ENCODE measurements at places on chromosomes 1 and 21.
A peak's percentile ranks its signal among the peaks of the same experiment; 100 is the strongest.

- DNase-seq, result no peak
Observed at GRCh38 chr1:221729771-221730330, 12.0 kb downstream of the DUSP10 start.

DNA sequence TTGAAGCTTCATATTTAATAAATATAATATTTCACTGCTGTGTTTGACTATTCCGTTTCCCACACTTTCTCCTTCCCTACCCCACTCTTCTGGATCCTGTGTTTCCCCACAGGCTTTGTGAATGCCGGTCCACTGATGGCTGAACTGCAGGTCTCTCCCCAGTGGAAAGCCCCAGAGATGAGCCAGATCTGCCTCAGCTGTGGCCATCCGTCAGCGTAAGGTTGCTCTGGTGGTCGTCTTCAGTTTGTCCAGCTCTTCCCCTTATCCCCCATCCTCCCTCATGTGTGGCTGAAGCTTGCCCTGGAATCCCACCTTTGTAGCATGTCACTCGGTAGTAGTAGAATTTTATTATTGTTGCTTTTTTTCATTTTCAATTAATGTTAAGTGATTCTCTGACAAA is 11.4 kb downstream of the SMAP2 start:
- DNase-seq, result no peak

- DNase-seq, result no peak
Observed at GRCh38 chr1:91787919-91788318, 98.0 kb downstream of the TGFBR3 start.

DNA sequence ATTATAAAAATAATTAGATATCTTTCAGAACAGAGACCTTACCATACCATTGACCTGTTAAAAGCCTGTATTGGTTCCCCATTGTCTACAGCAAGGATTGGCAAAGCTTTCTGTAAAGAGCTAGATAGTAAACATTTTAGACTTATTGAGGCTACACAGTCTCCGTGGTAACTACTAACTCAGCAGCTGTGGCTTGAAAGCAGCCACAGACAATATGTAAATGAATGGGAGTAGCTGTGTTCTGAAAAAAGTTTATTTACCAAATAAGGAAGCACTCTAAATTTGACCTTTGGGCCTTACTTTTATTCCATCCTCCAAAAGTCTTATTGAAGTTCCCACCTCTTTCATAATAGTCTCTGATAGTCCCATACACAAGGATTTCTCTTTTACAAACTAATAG is 39.7 kb downstream of the NUP210L start:
- peak; percentile 2 for DNase-seq

GRCh38 chr1:93722081-93723031 is 40.7 kb upstream of the BCAR3 start:
- DNase-seq, result no peak

- DNase-seq, result peak; percentile 88
Observed at GRCh38 chr1:6412896-6413295, 6.8 kb downstream of the HES2 start.

GRCh38 chr21:41593760-41594138 is 85.8 kb upstream of the TMPRSS2 start:
- DNase-seq, result no peak

DNA sequence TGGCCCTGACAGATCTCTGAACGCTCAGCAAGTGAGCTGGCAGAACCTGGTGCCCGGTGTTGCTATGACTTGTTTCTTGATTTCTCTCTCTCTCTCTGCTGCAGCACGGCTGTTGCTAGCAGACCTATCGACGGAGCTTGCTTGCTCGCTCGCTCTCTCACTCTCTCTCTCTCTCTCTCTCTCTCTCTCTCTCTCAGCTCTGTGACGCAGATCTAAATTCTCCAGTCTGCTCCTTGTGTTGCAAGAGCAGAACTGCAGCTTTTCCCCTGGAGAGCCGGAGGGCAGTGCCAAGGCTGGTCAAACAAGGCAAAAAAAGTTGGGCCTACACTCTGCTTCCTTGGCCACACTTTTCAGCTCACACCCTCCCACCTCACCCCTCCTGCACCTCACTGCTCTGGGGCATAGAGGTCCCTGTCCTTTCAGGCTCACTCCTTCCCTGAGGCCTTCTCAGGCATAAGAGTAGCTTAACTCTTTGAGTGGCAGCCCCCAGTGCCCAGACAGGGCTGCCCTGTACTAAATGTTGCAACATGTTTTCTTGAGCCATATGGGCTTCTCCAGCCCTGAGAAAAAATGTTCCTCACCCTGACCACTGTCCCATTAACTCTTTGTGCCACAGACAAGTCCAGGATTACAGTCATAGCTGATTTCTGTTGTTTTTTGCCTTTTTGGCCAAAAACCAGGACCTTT is 72.2 kb downstream of the CD46 start:
- peak; percentile 96 for DNase-seq

Measured in DMS153 (cell line).